Fibroblast of skin of right quadriceps (primary cell): ENCODE measurements at places on chromosomes 11 and 22.

DNA sequence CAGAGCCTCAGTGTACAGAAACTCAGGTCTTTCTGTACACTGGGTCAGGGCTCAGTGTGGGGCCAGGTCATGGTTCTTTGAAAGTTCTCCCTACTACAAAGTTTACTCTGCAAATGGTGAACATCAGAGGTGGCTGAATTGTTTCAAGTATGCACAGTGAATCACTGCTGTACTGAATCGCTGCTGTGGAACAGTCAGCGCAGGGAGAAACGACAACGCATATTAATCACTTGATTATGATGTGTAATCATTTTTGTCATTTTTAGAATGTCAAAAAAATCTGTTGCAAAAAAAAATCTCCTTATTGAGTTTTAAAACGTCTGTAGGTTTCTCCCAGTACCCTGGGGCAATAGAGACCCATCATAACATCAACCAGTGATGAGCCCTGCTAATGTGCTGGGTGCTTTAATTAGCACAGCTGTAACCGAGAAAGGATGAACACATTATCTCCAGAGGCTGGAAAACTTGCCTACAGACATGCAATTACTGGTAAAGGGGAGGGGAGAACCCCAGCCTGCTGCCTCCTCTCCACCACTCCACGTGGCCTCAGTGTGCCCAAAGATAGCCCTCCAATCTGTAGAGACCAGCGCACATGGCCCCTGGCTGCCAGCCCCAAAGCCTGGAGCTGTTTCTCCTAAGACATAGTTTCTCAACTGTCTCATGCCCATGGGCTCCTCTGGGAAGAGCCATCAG is 12.8 kb downstream of the ARRB1 start:
- DNase-seq = peak; percentile 63

DNA sequence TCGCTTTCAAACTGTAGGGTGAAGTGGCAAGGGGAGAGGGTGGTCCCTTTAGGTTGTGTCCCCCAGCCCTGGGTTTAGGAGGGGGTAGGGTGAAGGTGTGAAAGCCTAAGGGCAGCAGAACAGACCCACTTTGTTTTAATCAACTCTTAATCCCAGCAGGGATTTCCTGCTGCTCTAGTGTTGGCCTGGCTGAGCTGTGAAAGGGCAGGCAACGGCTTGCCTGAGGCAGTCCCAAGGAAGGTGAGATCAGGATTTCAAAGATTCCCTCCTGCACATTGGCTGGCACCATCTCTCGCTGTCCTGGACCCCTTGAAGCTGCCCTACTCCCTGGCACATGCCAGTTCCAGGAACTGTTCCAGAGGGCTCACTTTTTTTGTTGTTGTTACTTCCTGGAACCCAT is 221.3 kb downstream of the INSC start:
- no peak for DNase-seq

GRCh38 chr11:126484266-126484665 is 128.8 kb downstream of the ST3GAL4 start:
- peak; percentile 85 for DNase-seq

GRCh38 chr11:72239849-72240460 is 4.0 kb downstream of the PHOX2A start:
- DNase-seq = no peak

DNA sequence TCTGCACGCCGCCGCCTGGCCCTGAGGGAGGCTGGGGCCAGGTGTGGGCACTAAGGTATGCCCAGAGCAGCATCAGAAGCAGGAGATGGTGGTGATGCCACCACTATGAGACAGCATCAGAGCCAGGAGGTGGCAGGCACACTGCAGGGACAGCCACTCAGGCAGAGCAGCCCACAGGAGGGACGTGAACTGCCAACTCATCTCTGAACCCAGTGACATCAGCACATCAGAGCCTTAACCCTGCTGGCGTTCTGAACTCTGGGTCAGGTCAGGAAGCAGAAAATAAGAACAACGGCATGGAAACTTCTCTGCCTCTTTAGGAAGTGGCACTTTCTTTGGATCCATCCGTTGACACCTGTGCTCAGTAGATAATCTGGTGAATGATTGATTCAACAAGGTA is 14.7 kb upstream of the IFT27 start:
- DNase-seq = no peak

GRCh38 chr11:42772886-42773285 is 538.9 kb upstream of the API5 start:
- DNase-seq = no peak

DNA sequence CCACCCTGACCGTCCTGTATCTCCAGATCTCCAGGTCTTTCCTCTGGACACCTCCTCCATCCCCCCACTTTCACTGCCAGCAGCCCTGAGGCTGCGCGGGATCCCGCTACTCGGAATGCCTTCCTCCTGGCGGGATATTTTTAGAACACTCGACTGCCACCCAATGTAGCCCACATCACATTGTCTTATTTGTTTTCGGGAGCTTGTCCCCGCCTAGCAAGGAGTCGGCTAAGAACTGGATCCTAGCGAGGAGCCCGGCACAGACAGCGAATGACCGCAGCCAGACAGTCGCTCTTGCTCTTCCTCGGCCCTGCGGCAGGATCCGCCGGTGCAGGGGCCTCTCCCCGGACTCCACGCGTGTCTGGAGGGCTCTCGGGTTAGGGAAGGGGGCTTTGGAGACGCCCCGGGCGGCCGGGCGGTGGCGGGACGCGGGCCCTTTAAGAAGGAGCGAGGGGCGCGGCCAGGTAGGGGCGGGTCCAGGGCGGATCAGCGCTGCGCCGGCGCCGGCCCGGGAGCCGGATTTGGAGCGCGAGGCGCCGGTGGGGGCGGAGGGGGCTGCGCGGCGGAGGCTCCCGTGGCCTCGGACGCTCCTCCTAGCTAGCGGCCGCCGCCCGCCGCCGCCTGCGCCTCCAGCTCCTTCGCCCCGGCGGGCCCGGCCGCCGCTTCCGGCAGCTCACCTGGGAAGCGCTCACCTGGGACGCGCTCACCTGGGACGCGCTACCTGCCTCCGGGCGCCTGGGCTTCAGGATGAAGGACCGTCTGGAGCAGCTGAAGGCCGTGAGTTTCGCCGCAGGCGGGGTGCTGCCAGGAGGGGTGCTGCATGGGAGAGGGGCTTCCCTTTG is at the start of gene STX3:
Gene STX3, plus strand, starts transcription at position 518 of the 842 bp plus-strand sequence. Its CDS starts 230 bp downstream, at position 748.
- peak; percentile 52 for DNase-seq

- DNase-seq = no peak
Measured at GRCh38 chr11:19328586-19329311, 88.0 kb upstream of the E2F8 start.

DNA sequence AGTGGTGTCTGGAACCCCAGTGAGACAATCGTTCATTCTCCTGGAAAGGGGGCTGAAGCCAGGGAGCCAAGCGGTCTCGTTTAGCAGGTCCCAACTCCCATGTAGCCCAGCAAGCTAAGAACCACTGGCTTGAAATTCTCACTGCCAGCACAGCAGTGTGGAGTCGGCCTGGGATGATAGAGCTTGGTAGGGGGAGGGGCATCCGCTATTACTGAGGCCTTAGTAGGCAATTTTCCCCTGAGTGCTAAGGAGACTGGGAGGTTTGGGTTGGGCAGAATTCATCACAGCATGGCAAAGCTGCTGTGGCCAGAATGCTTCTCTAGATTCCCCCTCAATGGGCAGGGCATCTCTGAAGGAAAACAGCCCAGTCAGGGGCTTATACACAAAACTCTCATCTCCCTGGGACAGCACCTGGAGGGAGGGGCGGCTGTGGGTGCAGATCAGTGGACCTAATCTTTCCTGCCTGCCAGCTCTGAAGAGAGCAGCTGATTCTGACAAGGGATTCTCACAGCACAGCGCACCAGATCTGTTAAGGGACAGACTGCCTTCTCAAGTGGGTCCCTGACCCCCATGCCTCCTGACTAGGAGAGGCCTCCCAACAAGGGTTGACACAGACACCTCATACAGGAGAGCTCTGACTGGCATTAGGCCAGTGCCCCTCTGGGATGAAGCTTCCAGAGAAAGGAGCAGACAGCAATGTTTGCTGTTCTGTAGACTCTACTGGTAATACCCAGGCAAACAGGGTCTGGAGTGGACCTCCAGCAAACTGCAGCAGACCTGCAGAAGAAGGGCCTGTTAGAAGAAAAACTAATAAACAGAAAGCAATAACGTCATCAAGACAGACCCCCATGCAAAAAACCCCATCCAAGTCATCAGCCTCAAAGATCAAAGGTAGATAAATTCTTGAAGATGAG is 14.8 kb downstream of the OR52M1 start:
- DNase-seq = no peak

- no peak for DNase-seq
Measured at GRCh38 chr22:48926136-48926535, 901.5 kb downstream of the BRD1 start.

GRCh38 chr11:32088117-32088941 is 2.5 kb upstream of the RCN1 start:
- peak; percentile 97 for DNase-seq

- no peak for DNase-seq
Measured at GRCh38 chr11:3228445-3228829, 3.8 kb downstream of the MRGPRE start.

GRCh38 chr11:111938687-111939160 is 1.6 kb downstream of the DIXDC1 start:
- DNase-seq = peak; percentile 50

- DNase-seq = peak; percentile 74
Measured at GRCh38 chr11:12827929-12828812, 153.9 kb downstream of the TEAD1 start.

- no peak for DNase-seq
Measured at GRCh38 chr11:27552341-27552740, 45.8 kb upstream of the LIN7C start.

DNA sequence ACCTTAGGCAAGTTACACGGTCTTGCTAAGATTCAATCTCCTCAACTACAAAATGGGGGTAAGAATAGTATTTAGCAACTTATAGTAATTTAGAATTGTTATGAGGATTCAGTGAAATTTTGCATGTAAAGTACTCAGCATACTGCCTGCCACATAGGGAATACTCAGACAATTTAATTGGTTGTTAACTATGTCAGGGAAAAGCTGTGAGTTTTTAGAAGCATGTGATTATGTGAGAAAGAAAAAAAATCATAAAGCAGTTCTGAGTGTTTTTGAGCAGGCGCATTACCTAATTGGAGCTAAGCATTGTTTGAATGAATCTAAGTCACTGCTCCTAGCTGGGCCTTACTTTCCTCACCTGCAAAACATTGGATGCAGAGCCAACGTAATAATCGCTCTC is 287.3 kb upstream of the MTNR1B start:
- DNase-seq = no peak

GRCh38 chr11:109085708-109086373 is 336.1 kb upstream of the C11orf87 start:
- peak; percentile 39 for DNase-seq

DNA sequence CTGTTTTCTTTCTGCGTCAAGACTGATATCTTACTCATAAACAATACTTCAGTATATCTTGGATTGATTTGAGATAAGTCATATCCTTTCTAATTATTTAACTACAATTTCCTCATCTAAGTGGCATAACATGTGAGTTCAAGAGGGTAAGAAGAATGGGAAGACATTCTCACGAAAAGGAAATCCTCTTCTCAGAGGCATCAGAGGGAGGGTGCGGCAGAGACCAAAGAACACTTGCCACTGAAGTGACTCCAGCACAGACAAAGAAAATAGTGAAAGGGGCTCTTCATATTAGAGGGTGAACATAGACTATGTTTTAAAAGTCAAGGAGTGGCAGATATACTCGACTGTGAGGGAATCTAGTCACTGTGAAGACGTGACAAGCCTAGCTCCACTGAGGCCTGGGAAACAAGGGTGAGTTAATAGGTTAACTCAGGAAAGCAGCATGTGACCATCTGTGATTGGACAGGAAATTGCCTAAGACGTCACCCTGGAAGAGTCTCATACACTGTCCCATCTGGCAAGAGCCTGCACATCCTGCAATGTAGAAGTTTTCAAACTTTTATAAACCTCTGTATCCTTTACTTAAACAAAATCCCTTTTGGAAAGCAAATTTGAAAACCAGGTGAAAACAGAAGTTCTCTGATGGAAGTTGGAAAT is 1.9 kb upstream of the MMP1 start:
- peak; percentile 48 for DNase-seq

- DNase-seq = peak; percentile 2
Measured at GRCh38 chr11:124310721-124311120, 3.0 kb downstream of the OR8D1 start.

- DNase-seq = no peak
Measured at GRCh38 chr11:68669301-68670090, 14.8 kb upstream of the GAL start.

DNA sequence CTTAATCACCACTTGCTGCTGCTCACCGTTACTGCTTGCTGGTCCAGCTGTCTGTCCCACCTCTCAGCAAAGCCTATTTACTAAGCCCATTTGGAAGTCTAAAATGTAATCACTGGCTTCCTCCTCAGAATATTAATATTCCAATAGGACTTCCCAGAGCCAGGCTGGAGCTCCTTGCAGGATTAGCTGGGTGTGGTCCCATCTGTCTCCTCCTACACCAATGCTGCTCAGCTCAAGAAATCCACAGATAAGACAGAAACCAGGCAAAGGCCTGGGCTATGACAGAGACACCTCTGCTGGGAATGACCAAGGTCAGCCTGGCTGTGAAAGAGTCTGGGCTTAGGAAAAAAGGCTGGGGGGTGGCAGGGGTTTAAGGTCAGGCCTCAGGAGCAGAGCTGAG is 317.8 kb downstream of the BUD13 start:
- DNase-seq = no peak

GRCh38 chr11:9008011-9008550 is 4.3 kb upstream of the NRIP3 start:
- DNase-seq = no peak

DNA sequence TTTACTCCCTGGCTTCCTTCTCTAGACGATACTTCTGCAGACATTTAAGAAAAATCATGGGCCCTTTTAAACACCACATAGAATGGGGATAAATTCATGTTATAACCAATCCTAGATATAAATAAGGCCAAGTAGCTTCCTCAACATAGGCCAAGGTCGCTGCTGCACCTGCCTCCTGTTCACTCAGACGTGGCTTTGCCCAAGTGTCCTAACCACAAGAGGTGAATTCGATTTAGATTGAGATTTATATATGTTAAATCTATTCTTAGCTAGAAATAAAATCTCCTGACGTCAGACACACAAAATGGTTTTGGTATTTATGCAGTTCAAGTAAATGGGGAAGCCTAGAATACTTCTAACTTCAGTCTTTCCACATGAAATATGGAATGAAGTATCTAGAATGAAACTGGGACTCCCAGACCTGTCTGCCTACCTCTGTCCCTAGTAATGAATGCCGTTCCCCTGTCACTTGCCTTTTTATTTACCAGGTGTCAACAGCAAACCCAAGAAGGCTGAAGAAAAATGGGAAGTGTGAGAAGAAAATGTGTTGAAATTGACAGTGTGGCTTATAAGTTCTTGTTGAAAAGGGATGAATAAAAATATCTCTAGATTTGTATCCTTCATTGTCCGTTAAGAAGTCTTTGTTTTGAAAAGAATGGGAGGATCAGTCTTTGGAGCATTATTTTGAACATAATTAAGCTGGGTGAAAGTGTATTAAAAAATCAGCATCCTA is 131.8 kb downstream of the HIPK3 start:
- no peak for DNase-seq

DNA sequence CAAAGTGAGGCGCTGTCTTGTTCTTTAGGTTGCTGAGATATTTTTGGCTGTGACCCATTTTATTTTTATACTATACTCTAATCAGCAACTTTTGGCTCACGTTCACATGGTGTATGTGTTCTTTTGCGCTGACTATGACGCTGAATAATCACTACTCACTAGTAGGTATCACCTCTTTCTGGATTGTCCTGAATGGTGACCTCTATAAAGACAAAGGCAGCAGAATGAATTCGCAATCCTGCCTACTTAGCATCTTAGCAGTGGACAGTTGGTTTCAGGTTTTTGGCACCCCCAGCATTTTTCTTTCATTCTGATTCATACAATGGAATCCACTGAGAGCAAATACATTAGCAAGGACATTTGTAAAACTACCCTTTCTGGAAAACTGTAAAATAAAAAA is 351.3 kb downstream of the JRKL start:
- DNase-seq = peak; percentile 40

GRCh38 chr22:23037429-23038333 is 32.6 kb upstream of the GNAZ start:
- no peak for DNase-seq
